ENCODE measurements at places on chromosomes 6 and 20.

DNA sequence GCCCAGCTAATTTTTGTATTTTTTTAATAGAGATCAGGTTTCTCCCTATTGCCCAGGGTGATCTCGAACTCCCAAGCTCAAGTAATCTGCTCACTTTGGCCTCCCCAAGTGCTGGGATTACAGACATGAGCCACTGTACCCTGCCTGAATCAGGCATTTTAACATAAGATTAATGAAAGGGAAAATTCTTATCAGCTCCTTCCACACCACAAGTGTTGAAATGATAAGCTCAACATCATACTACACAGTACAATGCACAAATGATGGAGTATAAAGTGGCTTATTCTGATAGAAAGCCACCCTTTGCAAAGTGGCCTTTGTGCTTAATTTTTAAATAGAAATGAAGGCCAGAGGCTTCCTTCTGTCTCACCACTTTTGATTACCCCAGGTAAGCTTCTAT lies 71.3 kb upstream of the MCHR2 start:
- no peak for DNase-seq

GRCh38 chr6:108559884-108560462 lies 744 bp upstream of the FOXO3 start:
- DNase-seq = no peak

DNA sequence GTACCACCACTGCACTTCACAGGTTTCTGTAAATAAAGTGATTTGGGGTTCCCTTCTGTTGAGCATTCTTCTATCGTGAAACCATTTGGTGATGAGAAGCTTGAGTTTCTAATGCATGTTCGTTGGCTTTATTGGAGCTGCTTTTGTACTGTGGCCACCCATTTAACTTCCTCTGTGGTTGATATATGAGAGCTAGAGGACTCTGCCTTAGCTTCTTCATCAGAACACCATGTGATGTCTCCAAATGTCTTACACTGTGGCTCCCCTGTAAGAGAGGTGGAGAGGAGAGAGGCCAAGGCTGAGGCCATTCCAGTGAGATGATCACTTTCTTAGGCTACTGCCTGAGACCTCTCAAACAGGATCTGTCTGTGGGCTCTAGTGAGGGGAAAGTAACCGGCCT lies 114.5 kb downstream of the SLC16A10 start:
- DNase-seq = no peak

DNA sequence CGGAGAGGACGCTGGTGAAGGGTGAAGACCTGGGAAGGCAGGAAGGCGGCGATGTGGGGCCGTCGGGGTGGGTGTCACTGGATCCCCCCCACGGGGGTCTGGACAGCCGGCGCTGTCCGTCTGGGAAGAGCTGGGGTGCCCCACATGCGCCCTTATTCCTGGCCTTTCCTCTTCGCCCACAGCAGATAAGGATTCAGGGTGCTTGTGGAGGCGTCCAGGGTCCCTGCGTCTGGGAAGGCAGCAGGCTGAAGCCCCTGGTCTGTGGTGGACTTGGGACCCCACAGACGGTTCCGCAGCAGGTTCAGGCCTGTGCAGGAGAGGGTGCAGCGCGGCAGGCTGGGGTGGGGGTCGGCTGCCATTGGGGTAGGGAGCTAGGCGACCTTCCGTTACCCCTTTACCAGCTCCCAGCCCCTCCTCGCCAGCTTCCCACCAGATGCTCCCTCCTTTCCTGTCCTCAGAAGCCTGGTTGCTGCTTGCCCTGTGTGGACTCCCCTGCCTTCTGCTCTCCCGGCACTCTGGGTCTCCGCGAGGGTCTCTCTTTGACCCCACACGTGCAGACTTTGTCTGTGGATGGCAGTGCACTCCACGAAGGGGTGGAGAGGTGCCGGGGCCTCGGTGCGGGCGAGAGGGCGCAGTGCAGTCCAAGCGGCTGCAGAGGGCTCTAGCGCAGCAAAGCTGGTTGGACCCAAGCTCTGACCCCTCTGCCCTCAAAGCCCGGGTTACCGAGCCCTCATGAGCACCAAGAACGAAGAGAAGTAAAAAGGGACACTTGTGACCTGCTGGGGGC lies 2.1 kb upstream of the GATA5 start:
- DNase-seq = no peak

GRCh38 chr6:130906736-130907381 lies 79.7 kb downstream of the SMLR1 start:
- DNase-seq = no peak

DNA sequence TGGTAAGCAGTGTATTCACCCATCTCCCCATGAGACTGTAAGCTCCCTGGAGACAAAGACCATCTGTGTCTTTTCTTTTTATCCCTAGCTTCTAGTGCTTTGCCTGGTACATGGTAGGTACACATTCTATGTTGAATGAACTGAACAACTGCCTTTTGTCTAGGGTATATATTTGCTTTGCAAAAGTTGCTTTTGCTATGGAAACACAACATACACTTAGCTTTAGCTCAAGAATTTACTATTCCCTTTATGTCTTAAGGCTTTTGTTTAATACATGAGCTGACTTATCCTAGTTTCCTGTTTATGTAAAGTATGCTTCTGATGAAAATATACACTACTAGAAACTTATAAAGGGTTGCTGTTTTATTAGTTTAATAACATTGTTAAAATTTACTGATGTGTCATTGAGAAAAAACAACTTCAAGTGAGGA lies 198.2 kb downstream of the PRL start:
- DNase-seq = no peak

DNA sequence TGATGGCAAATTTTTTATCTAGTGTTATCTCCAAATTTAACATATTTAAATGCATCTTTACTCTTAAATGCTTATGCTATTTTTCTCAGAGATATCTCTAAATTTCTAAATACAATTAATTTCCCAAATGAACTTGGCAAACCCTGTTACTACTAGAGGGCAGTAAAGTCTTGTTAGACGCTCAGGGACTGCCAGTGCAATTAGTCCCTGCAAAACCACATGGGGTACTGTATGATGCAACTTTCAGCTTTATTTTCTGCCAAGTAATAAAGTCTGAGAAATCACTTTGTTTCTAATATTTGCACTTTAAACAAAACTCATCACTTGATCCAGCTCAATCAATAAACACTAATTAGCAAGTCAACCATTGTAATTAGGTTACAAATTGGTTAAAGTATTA lies 76.0 kb upstream of the ADGRB3 start:
- no peak for DNase-seq

DNA sequence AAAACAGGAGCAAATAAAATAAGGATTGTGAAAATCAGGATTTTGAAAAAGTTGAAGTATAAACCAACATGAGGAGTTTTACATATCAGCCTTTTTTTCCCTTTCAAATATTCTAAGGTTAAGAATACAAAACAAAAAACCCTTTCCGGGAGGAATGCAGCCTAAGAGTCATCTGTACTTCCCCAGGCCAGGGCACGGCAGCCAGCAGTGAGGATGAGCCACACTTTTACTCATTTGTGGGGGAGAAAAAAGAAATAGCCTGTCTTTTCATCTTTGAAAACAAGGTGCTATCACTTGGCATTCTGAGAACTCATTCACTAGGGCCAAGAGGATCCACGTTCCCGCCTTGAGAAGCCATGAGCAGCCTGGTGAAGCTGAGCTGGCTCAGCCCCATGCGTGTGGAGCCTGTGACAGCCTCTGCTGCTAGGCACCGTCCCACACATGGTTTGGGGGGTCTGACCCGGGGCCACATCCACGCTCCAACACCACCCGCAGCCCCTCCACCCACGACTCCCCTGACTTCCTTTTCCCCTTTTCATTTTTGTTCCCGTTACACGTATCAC lies 11.2 kb downstream of the SLC22A1 start:
- DNase-seq = no peak

GRCh38 chr6:162179196-162179951 lies 548.2 kb downstream of the PRKN start:
- DNase-seq = peak; percentile 64

- DNase-seq = no peak
Measured at GRCh38 chr20:22063753-22064152, 358.3 kb downstream of the PAX1 start.

DNA sequence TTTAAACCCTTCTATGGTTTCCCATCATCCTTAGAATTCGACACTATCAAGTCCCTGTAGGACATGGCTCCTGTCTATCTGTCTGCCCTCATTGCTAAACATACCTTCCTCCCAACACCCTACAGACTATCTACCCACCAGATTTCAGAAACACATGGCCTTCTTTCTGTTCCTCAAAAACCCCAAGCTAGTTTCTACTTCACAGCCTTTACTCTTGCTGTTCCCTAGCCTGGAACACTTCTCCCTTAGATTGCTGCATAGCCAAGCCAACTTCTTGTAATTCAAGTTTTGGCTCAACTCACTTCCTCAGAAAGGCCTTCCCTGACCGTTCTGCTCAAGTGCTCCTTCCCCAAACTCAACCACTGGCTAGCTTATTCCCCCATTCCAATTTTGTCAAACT lies 156.2 kb downstream of the BTBD9 start:
- peak; percentile 5 for DNase-seq

GRCh38 chr6:35234901-35235300 lies 21.1 kb downstream of the SCUBE3 start:
- no peak for DNase-seq

- no peak for DNase-seq
Measured at GRCh38 chr6:42556462-42556861, 7.4 kb upstream of the UBR2 start.

DNA sequence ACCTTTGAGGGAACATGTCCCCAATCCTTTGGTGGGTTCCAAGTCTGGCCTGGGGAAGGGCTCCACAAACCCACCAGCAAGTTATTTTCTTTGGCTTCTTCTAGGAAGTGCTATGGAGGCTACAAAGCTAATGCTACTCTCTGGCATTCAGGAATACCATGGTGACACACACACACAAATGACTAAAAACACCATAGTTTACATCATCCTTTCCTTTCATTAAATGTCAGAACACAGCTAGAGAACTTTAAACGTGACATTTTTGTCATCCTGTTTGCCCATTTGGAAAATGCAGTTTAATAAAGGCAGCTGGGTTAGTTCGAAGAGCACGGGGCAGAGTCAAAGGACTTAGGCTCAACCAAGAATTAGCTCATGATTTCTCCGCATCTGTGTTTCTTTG lies 40.2 kb upstream of the PROKR2 start:
- DNase-seq = no peak

GRCh38 chr6:34912715-34913464 lies 23.8 kb downstream of the ANKS1A start:
- peak; percentile 13 for DNase-seq

GRCh38 chr6:138592749-138593123 lies 93.4 kb upstream of the NHSL1 start:
- DNase-seq = no peak

All from HL-60 (cell line).